Activated CD4-positive, alpha-beta memory T cell treated with anti-CD3 and anti-CD28 coated beads, Interleukin-2, amount 10 ng/mL, durations not matched to agents 7 days and 5 days (primary cell): ENCODE measurements at places on chromosomes 1 and 21. TPM values are rescaled to one million over a fixed set of nuclear protein-coding genes. Genes with fewer than 3 reads are reported as not detected.

Gene CACNA1S
- total RNA-seq, result not detected

Gene SDHC
- 172 TPM for total RNA-seq

Gene PRDM16
- total RNA-seq, result 0.20 TPM

Gene CAMTA1
- 43.0 TPM for total RNA-seq

Gene ARHGEF16
- not detected for total RNA-seq

Gene ATP6V1G3
- total RNA-seq, result not detected

Gene LY9
- 49.9 TPM for total RNA-seq

Gene RIPPLY3
- total RNA-seq, result not detected

Gene TMPRSS3
- total RNA-seq, result 24.6 TPM

Gene DMBX1
- 0.30 TPM for total RNA-seq

Gene SH2D2A
- 192 TPM for total RNA-seq

Gene FCRL3
- total RNA-seq, result 0.73 TPM

Gene LCE1A
- total RNA-seq, result not detected

Gene C1orf94
- total RNA-seq, result not detected

Gene AXDND1
- total RNA-seq, result 0.58 TPM

Gene TEDDM1
- not detected for total RNA-seq

Gene HSPG2
- total RNA-seq, result 1.0 TPM

Gene PDE9A
- 13.9 TPM for total RNA-seq

Gene PTPRC
- total RNA-seq, result 724 TPM

Gene TDRD5
- total RNA-seq, result not detected

Gene MTARC1
- not detected for total RNA-seq

Gene MX2
- 167 TPM for total RNA-seq
